Fibroblast of skin of left quadriceps (primary cell): ENCODE measurements at places on chromosomes 6 and 20.

GRCh38 chr6:135637701-135638100 is 140.2 kb upstream of the AHI1 start:
- DNase-seq, result no peak

DNA sequence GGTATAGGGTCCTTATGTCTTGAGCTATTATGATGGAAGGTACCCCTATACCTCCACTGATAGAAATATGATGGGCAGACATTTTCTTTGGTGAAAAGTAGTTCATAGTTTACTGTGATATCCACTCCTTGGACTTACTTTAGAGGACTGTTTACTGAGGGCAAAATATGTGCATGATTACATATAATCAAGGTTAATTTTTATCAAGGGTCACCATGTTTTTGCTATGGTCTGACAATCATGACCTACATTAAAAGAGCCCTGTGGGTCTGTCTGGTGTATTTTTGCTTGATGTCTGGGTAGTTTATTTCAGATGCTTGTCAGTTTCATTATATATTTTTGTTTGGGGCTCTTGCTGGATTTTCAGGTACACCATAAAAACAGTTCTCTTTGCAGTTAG is 40.1 kb downstream of the CDKAL1 start:
- no peak for DNase-seq

GRCh38 chr20:4681401-4681800 is 40.3 kb upstream of the PRND start:
- DNase-seq, result no peak

- no peak for DNase-seq
Observed at GRCh38 chr20:31945785-31946184, 6.1 kb downstream of the PDRG1 start.

GRCh38 chr20:48736231-48736630 is 91.6 kb downstream of the PREX1 start:
- no peak for DNase-seq

GRCh38 chr6:75149696-75150095 is 56.2 kb downstream of the COL12A1 start:
- DNase-seq, result no peak

- no peak for DNase-seq
Observed at GRCh38 chr6:159981071-159981402, 12.2 kb downstream of the IGF2R start.

GRCh38 chr6:118649918-118650581 is 1.3 kb downstream of the CEP85L start:
- DNase-seq, result no peak

DNA sequence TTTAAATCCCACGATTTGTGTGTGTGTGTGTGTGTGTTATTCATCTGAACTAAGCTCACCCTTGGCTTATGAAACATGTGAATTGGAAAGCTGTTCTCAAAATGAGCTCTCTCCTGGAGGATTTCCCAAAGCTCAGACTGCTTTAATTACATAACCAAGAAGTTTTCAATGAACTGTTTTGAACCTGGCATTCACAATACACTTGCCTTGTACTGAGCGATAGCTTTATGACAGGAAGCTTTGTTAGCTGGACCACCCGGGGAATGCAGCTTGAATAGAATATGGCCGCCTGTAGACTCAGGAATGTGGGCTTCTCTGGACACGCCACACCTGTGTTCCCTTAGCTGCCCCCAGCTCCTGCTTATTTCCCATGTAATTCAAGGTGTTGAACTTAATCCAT is 71.4 kb upstream of the PREP start:
- no peak for DNase-seq

GRCh38 chr6:16799279-16800193 is 38.3 kb upstream of the ATXN1 start:
- DNase-seq, result no peak
